ENCODE measurements at places on chromosomes 7 and 10.

DNA sequence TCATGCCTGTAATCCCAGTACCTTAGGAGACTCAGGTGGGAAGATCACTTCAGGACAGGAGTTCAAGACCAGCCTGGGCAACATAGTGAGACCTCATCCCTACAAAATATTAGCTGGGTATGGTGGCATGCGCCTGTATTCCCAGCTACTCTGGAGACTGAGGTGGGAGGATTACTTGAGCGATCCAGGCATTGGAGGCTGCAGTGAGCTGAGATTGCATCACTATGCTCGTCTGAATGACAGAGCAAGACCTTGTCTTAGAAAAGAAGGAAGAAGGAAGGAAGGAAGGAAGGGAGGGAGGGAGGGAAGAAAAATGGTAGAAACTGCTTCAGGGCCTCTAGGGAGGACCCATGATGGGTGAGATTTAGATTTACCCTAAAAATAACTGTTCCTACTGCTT, 112.3 kb downstream of the SPDYE5 start:
- DNase-seq: no peak

DNA sequence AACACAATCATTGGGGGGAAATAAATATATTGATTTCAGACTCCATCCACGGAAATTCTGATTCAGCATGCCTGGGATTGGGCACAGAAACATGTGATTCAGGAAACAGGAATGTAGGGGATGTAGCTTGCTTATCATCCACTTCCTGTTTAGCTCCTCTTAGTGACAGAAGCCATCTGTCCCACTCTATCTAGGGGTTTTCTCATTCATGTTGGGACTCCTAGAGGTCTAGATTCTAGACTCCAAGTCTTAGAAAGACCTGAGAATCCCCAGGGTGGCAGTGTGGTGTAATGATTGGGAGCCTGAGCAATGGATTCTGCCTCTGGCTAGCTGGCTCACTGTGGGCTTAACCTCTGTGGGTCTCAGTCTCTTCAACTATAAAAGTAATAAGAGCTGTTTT, 67.9 kb downstream of the CDK1 start:
- DNase-seq: no peak

DNA sequence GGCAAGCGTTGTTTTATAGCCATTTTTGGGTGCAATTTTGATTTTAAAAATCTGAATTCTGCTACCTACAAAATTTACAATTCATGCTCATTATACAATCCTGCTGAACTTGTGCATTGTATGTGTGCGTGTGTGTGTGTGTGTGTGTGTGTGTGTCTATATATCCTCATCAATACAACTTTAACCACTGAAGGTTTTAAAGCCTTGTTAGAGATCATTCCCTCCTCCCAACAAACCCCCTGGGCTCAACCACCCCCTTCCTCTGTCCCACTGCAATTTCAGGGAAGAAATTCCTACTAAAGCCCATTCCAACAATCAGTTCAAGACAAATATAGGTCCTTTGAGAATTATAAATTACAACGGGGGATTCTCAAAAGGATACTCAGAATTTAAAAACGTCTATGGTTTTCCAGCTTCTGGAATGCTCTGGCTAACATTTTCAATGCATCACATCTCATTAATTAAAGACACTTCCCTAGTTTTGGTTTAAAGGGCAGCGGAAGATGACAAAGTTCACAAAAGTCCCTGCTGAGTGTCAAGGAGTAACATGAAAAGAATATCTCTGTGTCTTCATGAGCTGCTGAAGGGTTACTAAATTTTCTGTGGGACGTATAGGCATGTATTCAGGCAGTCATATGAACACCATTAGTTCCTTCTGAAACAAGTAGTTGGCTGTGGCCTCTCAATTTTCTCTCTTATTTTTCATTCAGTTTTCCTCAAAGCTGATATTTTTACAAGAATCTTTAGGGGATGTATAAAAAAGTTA, 889 bp upstream of the SEMA3A start:
- no peak for DNase-seq

DNA sequence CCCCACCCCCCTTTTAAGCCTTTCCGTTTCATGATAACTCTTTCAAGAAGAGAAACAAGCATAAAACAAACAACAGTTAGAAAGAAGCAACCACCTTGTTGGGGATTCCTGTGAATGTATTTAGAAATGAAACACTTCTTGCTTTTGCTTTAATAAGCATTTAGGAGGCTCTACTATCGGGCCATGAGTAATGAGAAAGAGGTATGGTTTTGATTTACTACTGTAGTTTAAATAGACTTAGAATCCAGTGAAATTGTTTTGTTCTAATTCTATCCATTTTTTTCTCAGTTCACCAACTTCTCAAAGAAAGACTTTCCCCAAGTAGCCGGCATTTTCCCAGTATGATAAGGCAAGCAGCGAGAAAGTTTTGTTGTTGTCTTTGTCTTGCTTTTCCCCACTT, 168.7 kb upstream of the HABP2 start:
- no peak for DNase-seq

GRCh38 chr7:18419456-18419855, 76.1 kb upstream of the HDAC9 start:
- no peak for DNase-seq

GRCh38 chr10:71860243-71861029, 9.4 kb upstream of the PSAP start:
- DNase-seq: no peak

GRCh38 chr7:148385009-148385682, 205.4 kb upstream of the C7orf33 start:
- DNase-seq: no peak

GRCh38 chr10:62852961-62853702, 37.0 kb upstream of the EGR2 start:
- no peak for DNase-seq

DNA sequence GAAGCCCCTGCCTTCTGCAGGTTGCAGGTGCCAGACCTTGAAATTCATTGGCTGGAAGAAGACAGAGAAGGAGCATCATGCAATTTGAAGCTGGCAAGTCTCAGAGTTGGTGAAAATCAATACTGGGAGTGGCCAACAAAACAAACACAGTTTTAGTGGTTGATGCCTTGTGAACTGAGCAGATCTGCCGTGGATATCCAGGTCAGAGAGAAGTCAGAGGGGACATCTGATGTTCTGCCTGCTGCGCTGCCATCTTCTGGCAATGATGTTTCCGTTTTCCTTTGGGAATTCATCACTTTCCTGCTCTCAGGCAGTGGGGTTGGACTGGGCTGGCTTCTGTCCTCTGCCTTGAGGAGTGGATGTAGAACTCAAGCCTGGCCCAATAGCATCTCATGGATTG, 132.0 kb downstream of the RPS24 start:
- no peak for DNase-seq

Data from stimulated activated CD8-positive, alpha-beta memory T cell treated with anti-CD3 and anti-CD28 coated beads, Interleukin-4, amount 100 ng/mL, for 4 hours (primary cell).